ENCODE measurements at places on chromosomes 13 and 19.

DNA sequence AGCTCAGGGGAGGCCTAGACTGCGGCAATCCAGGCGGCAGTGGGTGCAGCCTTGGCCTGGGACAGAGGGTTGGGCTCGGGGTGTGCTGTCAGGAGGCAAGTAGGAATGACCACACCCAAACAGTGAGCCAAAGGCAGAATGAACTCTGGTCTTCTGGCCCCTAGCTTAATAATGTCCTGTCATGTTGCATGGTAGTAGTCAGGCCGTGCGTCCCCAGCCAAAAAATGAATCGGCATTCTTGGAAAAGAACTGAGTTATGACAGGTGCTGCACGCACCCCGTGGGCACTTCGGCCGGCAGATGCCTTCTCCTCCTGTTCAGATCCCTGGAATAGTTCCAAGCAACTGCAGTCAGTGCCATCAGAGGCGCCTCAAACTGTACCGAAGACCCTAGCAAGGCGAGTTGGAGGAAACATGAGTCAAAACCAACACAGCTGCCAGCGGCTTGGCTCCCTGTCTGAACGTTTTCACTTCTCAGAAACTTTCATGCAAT is 55.9 kb downstream of the ATP7B start:
- no peak for DNase-seq

DNA sequence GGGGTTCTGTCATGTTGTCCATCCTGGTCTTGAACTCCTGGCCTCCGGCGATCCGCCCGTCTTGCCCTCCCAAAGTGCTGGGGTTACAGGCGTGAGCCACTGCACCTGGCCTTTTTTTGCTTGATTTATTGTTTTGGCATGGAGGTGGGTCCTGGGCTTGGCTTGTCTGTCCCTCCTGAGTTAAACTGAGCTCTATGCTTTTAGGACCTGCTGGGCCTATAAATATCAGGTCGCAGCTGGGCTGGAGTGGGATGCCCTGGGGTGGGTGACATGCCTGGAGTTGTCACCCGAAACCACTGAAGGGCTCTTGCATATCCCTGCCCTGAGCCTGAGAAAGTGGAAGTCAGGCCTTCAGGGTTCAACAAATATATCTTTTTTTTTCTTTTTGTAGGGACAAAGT is 5.5 kb downstream of the ARRDC5 start:
- no peak for DNase-seq

DNA sequence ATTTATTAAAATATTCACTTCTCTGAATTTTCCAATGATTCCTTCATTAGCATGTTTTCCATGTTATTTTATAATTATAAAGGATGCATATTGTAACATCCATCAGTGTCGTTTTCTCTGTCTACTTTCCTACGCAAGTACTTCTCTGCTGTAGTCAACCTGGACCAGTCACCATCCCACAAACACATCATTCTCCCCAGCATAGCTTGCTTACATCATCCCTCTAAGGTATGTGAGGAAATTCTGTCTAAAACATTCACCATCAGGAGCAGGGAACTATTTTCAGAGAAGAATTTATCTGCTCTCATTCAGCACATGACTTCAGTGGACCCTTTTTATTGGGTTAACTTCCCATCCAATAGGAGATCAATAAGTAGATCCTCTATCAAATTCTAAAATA is 806.1 kb upstream of the ARGLU1 start:
- no peak for DNase-seq

- peak; percentile 87 for DNase-seq
Observed at GRCh38 chr19:1503089-1503924, 9.5 kb downstream of the ADAMTSL5 start.

- no peak for DNase-seq
Observed at GRCh38 chr13:20441879-20442278, 83.8 kb downstream of the CRYL1 start.
